Upper lobe of left lung (tissue), 6 donors: ENCODE measurements at places on chromosomes 13 and 19. TPM values are rescaled to one million over a fixed set of nuclear protein-coding genes. Genes with fewer than 3 reads are reported as not detected.

DNA sequence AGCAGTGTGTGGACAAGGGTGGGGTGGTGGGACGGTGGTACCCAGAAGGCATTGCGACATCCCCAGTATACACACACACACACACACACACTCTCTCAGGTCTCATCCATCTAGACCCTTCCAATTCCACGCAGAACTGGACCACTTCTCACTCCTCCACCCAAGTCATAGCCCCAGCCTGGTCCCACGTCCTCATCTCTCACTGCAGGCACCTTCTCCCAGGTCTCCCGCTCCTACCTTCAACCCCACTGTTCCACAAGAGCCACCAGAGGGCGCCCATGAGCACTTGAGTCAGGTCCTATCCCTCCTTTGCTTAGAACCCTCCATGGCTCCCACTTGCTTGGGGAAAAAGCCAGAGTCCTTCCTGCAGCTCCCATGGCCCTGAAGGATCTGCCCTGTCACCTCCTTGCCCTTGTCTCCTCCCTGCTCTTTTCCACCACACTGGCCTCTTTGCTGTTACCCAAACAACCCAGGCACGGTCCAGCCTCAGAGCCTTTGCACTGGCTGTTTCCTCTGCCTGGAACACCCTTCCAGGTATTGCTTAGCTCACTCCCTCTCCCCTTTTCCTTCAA is 62.6 kb downstream of the IER2 start:
- DNase-seq, result no peak

DNA sequence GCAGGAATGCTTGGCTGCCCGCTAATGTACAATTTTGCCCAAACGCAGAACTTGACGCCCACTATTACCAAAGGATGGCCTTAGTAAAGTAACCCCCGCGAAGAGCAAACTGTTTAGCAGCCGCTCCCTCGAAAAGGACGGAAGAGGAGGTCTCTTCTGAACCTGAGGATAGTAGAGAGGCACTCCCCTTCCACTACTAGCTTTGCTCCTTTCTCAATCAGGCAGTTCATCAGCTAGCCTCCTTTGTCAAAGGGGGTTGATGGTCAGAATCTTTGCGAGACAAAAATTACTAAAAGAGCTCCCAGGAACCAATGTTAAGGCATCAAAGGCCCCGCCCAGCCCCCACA is 534 bp downstream of the CAB39L start:
- no peak for DNase-seq

GRCh38 chr19:48398102-48398374 is 4.6 kb downstream of the GRIN2D start:
- no peak for DNase-seq

DNA sequence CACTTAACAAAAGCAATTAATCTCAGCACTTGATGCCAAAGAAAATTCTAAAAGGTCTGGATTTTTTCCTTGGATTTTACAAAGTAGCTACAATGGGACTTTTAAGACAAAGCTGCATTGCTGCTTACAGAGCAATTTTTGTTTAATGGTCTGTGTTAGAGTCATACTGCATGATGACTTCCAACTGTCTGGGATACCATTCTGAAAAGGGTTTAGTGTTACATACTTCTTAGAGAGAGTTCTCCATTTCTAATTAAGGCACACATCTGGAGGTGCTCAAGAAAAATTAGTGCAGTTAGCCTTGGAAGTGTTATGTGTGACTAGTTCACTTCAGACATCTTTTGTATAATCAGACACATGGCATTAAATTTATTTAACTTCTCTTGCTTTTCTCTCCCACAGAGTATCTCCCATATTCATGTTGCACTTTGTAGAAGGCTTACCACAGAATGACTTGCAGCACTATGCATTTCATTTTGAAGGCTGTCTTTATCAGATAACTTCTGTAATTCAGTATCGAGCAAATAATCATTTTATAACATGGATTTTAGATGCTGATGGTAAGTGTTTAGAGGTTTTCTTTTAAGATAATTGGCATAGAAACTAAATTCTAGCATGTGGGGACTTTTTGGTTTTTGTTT is 35.1 kb downstream of the USPL1 start:
- DNase-seq, result no peak

- DNase-seq, result peak; percentile 72
Measured at GRCh38 chr19:2307518-2308012, 389 bp downstream of the LINGO3 start.

DNA sequence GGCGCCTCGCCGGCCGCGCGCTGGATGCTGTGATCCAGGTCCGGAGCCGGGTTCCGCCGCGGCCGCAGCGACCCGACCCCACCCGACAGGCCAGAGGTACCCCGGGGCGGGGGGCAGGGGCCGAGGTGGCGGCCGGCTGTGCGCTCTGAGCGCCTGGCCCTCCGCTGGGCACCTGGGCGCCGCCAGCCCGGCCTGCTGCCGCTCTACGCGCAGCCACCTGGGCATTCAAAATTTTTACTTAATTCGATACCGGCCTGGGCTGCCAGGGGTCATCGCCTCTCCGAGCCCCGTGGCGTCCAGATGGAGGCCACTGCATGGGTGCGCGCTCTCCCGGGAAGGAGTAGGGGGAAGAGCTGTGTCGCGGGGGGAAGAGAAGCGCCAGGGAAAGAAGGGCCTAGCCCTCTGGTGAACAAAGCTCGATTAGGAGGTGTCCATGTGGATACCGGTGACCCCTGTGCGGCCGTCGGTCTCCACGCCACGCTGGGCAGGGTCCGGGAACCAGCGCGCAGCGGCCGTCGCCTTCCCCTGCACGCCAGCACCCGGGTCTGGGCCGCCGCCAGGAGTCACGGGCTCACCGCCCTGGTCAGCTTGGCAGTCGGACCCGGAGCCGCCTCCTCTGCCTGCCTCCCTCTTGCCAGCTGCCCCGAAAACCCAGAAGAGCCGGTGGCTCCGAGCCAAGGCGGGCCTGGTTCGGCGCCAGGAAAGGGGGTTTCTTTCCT is 666 bp downstream of the BIVM start:
- peak; percentile 91 for DNase-seq

Gene ZNF471
- 7.3 TPM for total RNA-seq
